SHP77 (cell line): ENCODE measurements at places on chromosomes 1 and 21.

DNA sequence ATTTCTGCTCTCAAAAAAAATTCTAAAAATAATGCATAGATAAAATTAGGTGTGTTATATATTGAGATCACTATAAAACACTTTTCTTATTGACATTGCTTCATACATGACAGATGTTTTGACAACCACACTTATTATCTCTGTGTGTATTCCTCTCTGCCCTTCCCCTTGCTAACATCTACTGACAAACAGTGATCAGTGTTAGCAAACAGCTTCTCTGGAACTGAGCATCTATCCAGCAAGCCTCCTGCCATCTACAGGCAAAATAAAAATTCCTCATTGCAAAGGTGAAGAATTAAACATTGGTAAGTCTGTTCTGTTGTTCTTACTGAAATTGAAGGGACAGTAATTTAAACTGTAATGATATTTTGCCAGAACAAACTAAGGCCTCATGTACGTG, 2153.9 kb downstream of the NCAM2 start:
- no peak for DNase-seq

DNA sequence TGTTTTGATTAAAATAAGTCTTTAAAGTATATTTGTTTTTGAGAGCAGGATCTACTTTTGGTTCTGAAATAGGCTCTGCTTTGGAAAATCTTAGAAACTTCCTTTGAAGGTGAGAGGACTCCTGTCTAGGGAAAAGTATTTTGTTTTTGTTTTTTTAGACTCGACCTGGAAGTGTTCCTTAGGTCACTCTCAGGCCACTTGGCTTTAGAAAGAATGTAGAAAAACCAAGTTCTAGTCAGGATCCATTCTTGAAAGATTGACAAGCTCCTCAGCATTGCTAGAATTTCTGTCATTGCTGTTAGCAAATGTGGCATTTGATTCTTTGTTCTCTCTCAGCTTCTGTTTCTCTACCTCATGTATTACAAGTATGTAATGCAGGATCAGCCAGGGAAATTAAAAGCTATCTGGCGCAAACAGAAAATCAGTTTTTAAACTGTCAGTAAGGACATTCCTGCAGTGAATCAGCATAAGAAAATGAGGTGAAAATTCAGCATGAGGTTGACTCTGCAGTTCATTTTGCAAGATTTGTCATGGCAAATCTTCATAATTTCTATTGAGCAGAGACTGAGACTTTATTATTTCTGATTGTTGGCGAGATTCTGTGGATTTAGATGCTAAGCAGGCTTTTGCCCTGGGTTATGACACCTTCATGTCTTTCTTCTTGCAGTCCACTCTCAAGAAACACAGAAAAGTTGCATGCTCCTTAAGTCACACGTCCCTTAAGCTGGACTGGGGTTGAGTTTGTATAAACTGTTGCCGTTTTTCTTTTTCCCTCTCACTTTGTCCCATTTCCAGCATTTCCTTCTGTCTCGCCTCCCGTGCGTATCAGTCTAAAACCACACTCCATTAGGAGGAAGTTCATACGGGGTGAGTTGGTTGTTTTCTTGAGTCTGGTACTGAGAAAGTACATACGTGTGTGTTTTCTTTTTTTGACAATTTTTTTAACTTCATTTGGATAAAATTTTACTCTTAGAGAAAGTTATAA, 12.6 kb downstream of the NTPCR start:
- no peak for DNase-seq

DNA sequence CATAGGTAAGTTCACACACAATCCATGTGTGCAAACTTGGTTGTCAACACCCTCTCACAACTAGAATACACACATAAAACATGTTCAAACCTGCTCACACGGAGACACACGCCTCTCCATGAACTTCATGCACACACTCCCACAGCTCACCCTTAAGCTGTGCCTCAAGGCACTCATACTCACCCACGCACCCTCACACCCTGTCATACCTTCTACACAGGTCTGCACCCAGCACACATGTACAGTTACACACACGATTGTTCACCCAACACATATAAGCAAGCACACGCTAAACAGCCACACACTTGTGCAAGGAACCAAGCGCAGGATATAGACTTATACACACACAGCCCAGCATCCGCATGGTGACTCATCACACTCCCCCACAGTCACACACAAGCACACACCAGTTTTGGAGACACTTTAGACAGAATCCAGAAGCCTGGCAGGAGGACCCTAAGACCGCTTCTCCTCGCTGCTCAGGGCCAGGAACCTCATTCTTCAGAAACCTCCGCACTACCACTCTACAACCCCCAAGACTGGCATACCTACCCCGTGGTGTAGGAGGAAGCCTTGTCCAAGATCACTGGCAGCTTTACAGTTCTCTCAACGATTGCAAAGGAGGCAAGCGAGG, 58.7 kb upstream of the ZC3H12A start:
- no peak for DNase-seq

DNA sequence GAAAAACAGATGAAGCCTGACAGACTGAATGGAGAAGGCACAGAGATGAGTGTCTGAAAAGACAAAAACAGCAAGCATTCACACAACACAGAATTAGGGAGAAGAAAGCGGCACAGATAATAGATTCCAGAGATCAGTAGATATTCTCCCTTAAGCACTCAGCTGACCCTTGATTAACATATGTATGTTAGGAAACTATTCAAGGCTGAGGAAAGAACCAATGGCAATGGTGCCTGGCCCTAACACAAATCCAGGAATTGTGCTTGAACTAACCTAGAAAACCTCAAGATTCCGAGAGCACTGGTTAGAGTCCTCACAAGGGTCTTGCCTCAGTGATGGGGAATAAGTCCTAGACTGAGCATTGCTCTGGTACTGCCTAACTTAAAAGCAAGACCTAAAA, 30.9 kb downstream of the KCNT2 start:
- DNase-seq: no peak
